ENCODE measurements at places on chromosomes 3 and 15.

GRCh38 chr3:98025392-98025945, 9.6 kb downstream of the GABRR3 start:
- DNase-seq, result no peak

GRCh38 chr3:65412588-65412987, 626.1 kb downstream of the MAGI1 start:
- DNase-seq, result peak; percentile 57

GRCh38 chr15:38053205-38053604, 118.8 kb downstream of the TMCO5A start:
- no peak for DNase-seq

DNA sequence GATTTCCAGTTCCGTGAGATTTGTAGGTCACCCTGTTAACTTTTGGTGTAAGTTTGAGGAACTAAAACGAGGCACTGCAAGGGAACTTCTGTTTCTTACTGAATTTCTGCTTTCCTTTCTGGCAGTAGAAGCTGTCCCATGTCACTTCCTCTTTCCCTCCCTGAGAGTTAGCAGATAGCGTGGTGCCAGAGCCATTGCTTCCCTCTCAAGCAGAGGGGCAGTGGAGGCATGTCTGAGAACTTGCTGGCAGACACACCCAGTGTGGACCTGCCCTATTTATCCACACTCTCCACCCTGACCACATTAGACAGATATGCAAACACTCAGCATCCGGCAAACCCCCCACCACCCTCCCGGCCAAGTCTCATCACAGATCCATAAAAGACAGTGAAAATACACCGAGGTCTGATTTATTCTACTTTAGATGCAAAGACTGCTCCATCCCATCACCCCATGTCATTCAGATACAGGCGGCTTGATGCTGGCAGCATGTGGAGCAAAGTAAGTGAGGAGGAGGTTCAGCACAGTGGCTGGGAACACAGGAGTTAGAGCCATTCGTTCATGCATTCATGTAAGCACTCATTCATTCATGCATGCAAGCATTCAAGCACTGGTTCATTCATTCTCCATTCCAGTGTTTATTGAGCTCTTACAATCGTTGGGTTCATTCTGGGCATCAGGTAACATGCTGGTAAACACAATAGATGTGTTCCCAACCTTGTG, 324.7 kb downstream of the SHQ1 start:
- DNase-seq, result peak; percentile 80

DNA sequence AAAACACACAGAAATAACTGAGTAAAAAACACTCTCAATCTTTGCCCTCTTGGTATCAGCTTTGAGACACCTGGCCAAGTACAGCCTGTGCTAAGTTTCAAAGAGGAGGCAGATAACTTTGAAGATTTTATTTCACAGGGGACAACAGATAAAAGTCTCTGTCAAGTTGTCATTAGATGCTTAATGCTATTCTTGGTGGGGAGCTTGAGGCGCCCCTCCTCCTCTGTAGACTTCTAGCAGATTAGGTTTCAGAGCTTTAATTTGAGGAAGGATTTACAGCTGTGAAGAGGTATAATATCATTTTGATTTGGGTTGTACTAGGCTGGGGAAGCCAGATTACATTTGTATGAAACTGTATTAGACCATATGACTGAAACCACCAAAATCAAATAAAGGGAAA, 620.3 kb downstream of the FHIT start:
- DNase-seq, result no peak
